ENCODE measurements at places on chromosomes 11 and 22. TPM values are rescaled to one million over a fixed set of nuclear protein-coding genes. Genes with fewer than 3 reads are reported as not detected.

Gene APOBEC3C
- total RNA-seq, result 12.9 TPM

Gene SLC1A2
- total RNA-seq, result under 0.01 TPM

Gene FUT4
- 12.9 TPM for total RNA-seq

Gene SLC16A8
- under 0.01 TPM for total RNA-seq

Gene FBLN1
- 0.27 TPM for total RNA-seq

Gene GPR152
- total RNA-seq, result 0.27 TPM

Gene BTG4
- not detected for total RNA-seq

Gene TYR
- total RNA-seq, result not detected

Gene PHOX2A
- total RNA-seq, result not detected

Gene MRGPRX4
- not detected for total RNA-seq

Data from hematopoietic multipotent progenitor cell (in vitro differentiated cells).